Activated naive CD4-positive, alpha-beta T cell treated with Interleukin-2 at 50 U/mL for 16 hours (primary cell): ENCODE measurements at places on chromosomes 7 and 10.
A peak's percentile ranks its signal among the peaks of the same experiment; 100 is the strongest.

- no peak for DNase-seq
These were observed 30.9 kb upstream of the TMEM72 start for GRCh38 chr10:44880090-44880715.

DNA sequence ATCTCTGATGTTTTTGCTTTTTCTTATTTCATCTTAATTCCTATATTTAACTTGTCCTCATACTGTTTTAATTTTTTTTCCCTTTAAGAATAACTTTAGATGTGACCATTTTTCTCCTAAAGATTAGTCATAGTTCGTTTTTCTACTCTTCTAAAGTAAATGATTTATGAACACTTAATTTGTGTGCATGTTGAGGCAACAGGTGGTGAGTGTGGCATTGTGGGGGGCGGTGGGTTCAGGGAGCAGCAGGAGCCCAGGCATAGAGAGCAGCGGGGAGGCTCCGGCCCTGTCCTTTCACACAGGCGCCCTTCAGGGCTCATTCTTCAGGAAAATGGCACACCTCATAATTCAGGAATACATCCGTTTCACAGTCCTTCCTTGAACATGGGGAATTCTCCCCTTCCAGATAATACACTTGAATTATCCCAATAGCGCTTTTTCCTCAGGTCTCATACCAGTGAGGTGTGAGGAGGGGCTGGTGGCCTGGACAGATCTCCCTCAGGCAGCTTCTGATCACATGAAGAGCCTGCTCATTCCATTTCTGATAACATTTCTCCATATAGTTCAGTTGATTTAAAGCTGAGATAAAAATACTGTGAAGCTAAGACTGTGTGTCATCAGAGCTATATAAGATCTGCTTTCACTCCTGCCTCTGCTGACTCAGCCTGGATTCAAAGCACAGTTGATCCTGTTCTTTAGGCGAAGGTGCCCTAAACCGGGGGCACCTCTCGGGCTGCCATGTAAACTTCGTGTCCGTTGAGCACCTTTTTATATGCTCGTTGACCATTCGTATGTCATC is 40.2 kb downstream of the CUL1 start:
- no peak for DNase-seq

GRCh38 chr10:114638821-114639625 is 19.1 kb downstream of the ABLIM1 start:
- DNase-seq: no peak

DNA sequence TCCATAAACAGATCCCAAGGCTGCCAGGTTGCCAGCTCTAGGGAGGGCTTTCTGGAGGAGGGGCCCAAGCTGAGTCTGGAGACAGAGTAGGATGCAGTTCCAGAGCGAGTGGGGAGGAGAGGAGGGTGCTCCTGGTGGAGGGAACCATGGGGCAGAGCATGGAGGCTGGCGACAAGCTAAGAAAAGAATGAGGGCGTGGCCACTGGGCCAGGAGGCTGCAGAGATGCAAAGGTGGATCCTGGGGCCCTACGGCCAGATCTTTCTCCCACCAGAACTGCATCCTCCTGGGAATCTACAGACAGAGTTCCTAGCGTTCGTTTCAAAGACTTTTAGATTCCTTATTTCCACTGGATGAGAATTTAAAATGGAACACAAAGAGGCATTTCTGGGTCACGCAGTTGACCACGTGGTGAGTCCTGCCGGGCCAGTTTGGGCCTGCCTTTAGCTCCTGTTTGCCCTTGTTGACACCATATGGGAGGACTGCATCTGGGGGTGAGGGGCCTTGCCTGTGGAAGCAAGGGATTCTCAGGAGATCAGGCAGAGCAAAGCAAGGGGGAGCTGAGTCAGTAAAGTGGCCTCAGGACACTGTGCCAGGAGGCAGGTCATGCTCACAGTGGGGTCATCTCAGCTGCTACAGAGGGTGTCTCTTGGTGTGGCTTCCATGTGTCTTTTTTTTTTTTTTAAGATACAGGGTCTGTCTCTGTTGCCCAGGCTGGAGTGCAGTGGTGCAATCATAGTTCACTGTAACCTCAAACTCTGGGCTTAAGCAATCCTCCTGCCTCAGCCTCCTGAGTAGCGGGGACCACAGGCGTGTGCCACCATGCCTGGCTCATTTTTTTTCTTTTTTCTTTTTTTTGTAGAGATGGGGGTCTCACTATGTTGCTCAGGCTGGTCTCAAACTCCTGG is 137.8 kb downstream of the SH3PXD2A start:
- no peak for DNase-seq

DNA sequence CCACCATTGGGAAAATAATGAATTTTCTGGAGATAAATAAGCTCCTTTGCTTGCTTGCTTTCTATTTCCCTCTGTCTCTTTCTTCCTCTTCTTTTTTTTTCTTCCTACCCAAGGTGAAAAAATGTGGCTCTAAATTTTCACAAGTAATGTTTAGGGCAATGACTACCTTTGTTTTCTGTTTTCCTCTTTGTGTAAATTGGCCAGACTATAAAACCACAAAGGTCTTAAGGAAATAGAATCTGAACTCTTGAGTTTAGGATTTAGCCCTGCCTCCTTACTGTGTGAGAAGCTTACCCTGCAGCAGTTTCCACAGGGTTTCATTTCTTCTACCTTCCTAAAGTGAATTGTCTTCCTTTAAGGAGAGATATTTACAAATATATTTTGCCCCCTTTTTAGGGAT is 330.4 kb downstream of the ARL4A start:
- no peak for DNase-seq

- DNase-seq: no peak
These were observed 19.3 kb downstream of the EIF3A start for GRCh38 chr10:119061352-119061751.

DNA sequence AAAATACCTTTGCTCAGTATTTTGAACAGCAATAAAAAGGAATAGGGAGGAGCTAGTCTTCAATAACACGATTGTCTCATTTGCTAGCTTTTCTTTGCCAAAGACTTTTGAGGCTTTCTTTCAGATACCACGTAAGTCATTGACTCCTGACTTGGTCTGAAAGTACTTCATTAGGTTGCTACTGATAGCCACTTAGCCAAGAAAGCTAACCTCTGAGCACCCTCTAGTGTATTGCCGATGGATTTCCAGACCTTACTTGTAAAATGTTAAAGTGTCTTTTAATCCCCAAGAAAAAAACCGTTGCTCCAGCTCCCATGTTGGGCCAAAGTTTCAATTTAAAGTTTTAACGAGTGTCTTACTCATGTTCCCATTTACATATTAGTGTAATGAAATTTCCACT is 63.4 kb upstream of the STRIP2 start:
- DNase-seq: no peak

GRCh38 chr10:95841661-95842498 is 65.9 kb upstream of the CC2D2B start:
- DNase-seq: peak; percentile 12

GRCh38 chr10:24952707-24953645 is 570 bp upstream of the PRTFDC1 start:
- peak; percentile 56 for DNase-seq

GRCh38 chr10:83680470-83680891 is 458.8 kb upstream of the GHITM start:
- peak; percentile 18 for DNase-seq

DNA sequence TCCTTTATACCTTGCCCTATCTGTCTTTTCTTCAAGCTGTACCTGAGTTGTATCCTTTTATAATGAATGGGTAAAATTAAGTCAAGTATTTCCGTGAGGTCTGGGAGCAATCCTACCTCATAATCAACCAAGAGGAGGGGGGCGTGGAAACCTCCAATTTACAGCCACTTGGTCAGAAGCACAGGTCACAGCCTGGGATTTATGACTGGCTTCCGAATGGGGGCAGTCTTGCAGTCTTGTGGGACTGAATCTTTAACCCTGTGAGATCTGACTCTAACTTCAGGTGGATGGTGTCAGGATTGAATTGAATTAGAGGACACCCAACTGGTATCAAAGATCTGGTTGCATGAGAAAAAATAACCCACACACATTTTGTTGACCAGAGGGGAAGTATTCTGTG is 23.5 kb upstream of the KCNMA1 start:
- DNase-seq: no peak

DNA sequence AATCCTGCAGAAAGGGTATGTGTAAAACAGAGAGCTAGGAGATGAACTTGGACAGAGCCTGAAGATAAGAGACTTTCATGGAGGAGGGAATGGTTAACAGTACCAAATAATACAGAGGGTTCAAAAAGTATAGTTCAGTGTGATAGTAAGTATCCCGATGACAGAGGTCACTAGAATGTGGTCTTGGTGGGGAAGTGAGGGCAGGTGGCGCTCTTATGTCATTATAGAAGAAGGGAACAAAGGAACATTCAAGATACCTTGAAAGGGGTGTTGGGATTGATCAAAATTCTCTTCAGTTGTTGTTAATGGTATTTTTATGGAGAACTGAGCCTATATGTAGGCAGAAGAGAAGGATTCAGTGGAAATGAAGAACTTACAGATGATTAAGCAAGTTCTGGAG is 312.5 kb downstream of the SUGCT start:
- no peak for DNase-seq

GRCh38 chr7:44694766-44695165 is 53.9 kb upstream of the ZMIZ2 start:
- no peak for DNase-seq

DNA sequence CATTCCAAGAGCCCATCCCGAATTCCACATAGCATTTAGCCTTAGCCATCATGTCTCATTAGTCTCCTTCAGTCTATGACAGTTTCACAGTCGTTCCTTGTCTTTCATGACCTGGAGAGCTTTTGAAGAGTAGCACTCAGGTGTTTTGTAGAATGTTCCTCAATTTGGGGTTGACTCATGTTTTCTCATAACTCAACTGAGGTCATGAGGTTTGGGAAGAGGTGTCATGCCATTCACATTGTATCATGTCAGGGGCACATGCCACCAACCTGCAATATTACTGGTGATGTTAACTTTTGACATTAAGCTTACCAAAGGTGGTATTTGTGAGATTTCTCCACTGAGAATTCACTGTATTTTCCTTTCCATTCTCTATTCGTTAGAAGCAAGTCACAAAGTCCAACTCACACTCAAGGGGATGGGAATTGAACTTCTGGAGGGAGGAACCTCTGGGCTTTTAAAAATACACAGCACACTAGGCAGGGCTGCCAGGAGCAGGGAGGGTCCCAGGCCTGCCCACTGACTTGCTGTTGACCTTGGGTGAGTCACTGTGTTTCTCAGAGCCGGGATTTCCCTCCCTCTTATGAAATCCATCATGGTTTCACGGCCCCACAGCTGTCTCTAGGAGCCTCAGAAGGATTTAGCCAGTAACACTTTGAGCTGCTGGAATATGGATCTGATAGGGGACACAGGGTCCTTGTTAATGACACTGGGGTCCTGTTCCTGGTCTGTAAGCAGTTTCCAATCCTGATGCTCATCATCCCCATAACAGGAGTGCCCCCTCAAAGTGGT is 74.4 kb upstream of the TCF7L2 start:
- no peak for DNase-seq

DNA sequence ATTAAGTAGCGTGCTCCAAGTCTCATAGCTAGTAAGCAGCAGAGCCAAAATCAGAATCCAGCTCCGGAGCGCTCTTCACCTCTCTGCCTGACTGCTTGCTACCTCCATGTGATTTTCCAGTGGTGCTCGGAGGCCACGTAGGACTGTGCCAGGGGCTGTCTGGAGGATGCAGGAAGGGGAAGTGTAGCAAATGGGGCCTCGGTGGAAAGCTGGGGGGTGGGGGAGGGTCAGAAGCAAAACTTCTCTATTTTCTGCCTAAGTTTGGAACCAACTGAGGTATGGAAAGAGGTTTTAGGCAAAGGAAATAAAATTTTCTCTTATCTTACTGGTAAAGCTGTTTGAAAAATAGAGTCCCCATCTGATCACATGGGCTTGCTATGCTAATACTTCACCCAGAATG is 108.7 kb downstream of the TBXAS1 start:
- no peak for DNase-seq

- DNase-seq: no peak
These were observed 125.7 kb downstream of the FOXP2 start for GRCh38 chr7:114540291-114540690.

- no peak for DNase-seq
These were observed 352.8 kb upstream of the PODXL start for GRCh38 chr7:131909151-131909768.

DNA sequence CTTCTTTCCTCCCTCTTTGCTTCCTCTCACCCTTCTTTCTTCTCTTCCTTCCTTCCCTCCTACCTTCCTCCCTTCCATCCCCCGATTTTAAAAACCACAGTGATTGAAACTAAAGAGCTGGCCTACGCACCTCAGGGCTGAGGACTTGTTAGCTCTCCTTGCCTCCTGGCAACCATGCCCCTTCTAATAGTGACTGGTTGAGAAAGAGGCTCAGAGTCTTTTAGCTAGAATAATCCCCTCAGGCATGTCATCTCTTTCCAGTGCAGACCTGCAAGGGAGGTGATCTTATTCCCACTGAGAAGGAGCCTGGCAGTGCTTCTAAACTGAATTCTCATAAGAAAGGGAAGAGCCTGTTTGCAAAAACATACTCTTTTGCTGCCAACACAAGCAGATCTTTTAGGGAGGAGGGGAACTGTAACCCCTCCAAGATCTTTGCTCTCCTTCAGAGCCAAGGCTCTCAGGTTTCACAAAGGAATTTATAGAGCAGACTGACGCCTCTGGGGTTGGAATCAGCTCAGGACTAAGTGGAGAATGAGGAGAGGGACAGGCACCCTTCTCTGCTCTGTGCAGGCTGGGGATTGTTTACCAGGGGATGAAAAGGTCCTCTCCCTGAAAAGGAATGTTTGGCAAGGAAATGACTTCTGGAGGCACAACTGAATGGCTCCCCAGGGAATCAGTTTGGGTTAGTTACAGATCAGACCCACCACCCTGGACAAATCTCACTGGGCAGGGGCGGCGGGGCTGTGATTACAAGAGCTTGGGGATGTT is 9.4 kb upstream of the ANKRD1 start:
- no peak for DNase-seq

- DNase-seq: no peak
These were observed 89.3 kb upstream of the ADRB1 start for GRCh38 chr10:113954409-113954808.

DNA sequence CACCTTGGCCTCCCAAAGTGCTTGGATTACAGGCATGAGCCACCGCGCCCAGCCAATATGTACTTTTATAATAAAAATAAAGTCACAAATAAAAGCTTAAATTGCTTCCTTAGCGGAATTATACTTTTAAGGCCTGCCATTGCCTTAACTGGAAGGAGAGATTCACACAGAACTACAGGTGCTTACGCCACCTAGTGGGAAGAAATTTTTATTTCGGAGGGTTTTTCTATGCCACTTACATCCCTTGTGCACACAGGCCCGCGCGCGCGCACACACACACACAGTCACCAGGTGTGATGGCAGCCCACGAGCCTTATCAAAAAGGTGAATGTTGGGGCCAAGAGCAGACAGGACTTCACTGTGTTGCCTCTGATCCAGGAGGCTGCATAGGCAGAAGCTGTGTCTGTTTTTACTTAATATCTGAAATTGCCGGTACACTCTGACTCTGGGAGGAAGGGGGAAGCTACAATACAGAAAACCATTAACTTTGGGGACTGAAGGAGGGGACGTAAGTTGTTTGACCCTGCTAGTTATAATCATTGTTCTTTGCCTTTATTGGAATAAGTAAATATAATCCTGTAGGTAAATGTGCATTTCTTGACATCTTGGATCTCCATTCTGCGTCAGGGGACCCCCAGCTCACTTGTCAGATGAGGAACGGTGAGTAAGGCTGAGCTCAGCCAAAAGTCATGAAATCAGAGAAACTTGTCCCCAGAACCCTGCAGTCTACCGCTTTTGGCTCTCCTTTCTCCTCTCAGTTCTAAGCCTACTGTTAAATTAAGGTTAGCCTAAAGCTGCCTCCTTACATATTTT is 87.1 kb downstream of the SLC16A9 start:
- DNase-seq: peak; percentile 5
